ENCODE measurements at places on chromosomes 5 and 9. TPM values are rescaled to one million over a fixed set of nuclear protein-coding genes. Genes with fewer than 3 reads are reported as not detected.

DNA sequence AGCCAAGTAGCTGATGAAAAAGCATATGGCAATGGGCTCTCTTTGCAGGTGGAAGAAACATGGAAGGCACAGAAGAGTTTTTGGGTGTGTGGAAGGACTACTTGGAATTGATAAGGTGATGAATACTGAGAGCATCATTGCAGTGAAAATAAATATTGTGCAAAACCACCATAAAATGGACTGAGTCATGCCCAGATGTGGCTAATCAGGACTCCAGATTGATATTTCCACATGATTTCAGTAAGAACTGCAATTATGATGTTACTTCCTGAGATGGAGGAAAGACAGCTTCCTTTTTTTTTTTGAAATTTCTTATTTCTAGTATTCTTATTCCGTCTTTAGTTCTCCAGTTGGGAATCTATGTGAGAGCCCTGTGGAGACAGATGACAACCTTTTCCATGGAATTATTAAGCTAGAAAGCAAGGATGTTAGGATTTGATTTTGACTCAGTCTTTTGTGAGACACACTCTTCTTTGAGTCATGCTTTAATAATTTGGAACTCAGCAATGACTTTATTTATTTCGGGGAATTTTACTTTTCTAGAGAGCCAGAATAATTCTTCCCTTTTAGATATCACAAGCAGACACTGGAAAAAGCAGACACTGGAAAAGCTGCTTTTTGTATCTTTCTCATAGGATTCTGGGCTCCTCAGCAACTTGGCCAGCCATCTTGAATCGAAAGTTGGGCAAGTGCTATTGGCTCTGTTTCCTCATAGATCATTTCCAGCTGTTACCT lies 94.2 kb upstream of the VCAN start:
- DNase-seq = no peak

The SLC44A1 gene
- 90.4 TPM for total RNA-seq

- DNase-seq = no peak
Measured at GRCh38 chr5:171316258-171317121, 7.4 kb downstream of the TLX3 start.

GRCh38 chr9:69933445-69933844 lies 110.2 kb upstream of the MAMDC2 start:
- no peak for DNase-seq

The SOHLH1 gene
- total RNA-seq = not detected

DNA sequence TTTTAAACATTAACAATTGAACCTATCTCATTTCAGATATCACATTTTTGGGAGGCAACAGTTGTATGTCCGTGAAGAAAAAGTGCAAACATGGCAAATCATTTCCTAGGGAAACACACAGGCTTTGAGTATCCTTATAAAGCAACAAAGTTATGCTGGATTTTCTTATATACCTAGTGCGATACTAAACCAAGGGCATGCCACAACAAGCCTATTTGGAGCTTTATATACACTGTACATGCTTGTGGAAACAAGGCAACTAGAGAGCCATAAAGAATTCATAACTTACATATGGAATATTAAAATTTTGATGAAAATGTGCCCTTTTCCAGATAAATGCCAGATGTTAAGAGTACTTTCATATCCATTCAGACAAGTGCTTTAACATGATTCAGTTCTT lies 191.4 kb downstream of the DCP2 start:
- no peak for DNase-seq

The FBP1 gene
- total RNA-seq = 2.3 TPM

GRCh38 chr9:113564498-113565237 lies 101.1 kb downstream of the RGS3 start:
- DNase-seq = peak; percentile 60

- DNase-seq = no peak
Measured at GRCh38 chr9:106875529-106875928, 12.6 kb downstream of the ZNF462 start.

- DNase-seq = no peak
Measured at GRCh38 chr5:124865066-124865465, 118.6 kb upstream of the ZNF608 start.

The MED27 gene
- 13.7 TPM for total RNA-seq

The FGF10 gene
- not detected for total RNA-seq

The MEF2C gene
- total RNA-seq = 1.8 TPM

GRCh38 chr5:141692533-141692888 lies 10.5 kb upstream of the ARAP3 start:
- DNase-seq = no peak

The SLC36A2 gene
- not detected for total RNA-seq

The ADAMTS12 gene
- 6.3 TPM for total RNA-seq

The PLCXD3 gene
- under 0.01 TPM for total RNA-seq

DNA sequence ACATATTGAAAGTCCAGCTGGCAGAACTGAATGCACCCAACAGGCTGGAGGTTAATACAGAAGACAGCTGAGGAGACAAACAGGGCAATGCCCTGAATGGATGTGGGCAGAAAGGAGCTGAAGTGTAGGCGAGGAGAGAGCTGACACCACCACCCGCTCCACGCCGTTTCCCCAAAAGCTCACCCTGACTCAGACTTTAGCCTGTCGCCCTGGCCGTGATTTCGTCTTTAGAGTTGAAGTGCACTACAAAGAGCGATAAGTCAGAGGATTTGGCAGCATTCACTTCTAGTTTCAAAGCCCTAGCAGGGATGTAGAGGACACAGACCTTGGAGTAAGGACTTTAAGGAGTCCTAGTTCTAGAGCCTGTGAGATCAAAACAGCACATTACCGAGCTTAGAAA lies 2.2 kb upstream of the ERAP1 start:
- no peak for DNase-seq

DNA sequence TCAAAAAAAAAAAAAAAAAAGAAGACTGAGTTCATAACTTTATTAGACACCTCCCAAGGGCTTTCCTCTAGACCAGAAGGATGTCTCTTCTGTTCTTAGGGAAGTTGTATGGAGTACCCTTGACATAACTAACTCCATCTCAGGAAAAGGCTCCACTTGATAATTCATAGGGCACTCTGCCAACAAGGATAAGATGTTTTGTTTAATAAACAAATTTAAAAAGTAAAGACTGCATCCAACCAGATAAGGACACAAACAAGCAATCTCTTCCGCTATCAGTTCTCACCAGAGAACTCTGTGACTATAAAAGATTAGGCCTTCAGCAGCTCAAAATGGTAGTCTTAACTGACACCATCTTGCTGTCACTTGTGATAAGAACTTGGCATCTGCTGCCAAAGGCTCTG lies 65.8 kb downstream of the SFXN1 start:
- DNase-seq = no peak

DNA sequence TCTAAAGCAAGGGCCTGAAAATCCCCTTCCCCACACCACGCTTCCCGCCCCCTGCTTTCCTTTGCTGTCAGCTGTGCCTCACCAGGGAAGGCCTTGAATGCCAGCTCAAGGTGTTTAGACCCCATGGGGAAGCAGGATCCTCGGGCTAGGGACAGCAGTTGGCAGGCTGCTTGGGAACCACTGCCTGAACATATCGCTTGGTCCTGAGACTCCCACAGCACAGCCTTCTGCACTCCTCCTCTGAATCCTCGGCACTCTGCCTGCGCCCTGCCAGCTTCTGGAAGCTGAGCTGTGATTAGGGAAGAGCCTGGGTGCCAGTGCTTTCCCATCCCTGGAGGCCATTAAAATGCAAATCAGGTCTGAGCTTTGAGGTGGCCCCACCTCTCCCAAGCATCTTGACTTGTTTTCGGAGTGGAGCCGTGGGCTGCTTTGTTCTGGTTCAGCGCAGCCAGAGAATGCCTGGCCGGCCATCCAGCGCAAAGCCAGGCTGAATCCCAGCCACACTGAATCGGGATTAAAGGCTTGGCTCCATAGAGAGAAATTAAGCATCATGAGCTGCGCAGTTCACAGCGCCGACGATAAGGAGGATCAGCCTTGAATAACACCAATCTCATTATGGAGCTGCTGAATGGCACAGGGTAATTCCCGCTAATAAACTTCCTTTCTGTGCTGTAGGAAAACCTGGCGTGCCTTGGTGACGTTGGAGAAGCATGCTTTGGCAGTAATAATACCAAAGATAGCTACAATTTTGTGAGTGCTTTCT lies 40.0 kb downstream of the AMBP start:
- DNase-seq = peak; percentile 88

GRCh38 chr9:71783120-71783523 lies 14.8 kb upstream of the CEMIP2 start:
- no peak for DNase-seq

GRCh38 chr5:172683645-172684471 lies 42.8 kb downstream of the NEURL1B start:
- no peak for DNase-seq

The FREM1 gene
- total RNA-seq = not detected

The GPR150 gene
- 0.69 TPM for total RNA-seq

The TUSC1 gene
- total RNA-seq = 18.5 TPM

The PCDHGA3 gene
- total RNA-seq = 1.0 TPM

DNA sequence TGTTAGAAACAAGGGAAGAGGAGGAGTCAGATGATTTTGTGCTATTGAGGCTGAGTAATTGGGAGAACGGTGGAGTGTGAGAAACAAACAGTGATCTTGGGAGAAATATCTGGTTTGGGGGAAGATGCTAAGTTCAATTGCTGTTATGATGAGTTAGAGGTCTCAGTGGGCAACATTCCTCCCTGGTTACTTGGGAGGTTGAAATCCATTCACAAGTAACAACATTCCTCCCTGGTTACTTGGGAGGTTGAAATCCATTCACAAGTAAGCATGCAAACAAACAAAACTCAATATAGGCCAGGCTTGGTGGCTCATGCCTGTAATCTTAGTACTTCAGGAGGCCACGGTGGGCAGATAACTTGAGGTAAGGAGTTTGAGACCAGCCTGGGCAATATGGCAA lies 38.7 kb downstream of the AGXT2 start:
- DNase-seq = no peak
